Activated CD4-positive, alpha-beta T cell treated with anti-CD3 and anti-CD28 coated beads for 1 hour (primary cell): ENCODE measurements at places on chromosomes 7 and 10.

DNA sequence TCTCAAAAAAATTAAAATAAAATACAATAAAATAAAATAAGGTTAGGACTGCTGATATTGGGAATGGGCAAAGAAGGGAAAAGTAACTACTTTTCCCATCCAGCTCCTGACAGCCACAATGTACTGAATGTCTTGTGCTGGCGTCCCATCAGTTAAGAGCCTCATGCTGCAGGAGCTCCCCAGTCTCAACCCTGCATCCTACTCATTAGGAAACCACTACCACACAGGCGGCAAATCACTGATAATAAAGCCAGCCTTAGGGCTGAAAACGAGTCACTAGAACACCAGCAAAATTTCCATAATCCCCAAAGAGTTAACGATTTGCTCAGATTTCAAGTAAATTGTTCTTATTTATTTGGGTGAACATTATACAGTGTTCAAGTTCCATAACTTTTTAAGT is 4.3 kb downstream of the YWHAG start:
- DNase-seq = no peak

GRCh38 chr7:85512790-85513189 is 325.9 kb upstream of the SEMA3D start:
- no peak for DNase-seq

DNA sequence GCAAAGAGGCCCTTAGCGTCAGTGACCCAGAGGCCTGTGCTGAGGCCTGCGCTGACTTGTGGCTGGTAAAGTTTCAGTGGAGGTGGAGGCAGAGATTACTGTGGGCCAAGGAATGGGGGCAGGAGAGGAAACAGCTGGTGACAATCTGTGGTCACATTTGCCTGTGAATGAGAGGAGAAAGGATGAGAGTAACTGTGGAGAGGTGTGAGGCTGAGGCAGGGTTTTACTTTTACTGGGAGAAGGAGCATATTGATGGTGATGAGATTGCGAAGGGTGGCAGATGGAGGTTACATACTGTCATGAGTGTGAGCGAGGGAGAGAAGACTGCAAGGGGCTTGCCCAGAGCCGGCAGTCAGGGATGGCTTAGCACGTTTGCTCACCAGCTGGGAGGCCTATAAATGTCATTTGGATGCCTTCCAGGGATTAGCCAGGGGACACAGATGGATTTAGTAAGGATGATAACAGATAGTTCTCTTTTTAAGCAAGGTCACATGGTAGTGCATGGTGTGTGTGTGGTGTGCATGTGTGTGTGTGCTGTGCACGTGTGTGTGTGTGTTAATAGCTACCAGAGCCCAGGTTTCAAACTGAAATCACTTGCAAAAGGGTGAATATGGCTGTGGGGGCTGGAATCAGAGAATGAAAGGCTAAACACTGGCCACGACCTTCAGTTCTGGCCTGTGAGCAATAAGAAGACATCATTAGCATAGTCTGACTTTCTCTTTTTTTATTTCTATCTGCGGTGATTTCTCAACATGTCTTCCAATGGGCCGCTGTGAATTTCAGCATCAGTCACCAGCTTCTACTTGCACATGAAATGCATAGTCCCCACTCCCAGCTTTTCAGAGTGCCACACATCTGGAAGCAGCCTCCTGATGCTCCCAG is 291.5 kb upstream of the ZNF32 start:
- DNase-seq = no peak

DNA sequence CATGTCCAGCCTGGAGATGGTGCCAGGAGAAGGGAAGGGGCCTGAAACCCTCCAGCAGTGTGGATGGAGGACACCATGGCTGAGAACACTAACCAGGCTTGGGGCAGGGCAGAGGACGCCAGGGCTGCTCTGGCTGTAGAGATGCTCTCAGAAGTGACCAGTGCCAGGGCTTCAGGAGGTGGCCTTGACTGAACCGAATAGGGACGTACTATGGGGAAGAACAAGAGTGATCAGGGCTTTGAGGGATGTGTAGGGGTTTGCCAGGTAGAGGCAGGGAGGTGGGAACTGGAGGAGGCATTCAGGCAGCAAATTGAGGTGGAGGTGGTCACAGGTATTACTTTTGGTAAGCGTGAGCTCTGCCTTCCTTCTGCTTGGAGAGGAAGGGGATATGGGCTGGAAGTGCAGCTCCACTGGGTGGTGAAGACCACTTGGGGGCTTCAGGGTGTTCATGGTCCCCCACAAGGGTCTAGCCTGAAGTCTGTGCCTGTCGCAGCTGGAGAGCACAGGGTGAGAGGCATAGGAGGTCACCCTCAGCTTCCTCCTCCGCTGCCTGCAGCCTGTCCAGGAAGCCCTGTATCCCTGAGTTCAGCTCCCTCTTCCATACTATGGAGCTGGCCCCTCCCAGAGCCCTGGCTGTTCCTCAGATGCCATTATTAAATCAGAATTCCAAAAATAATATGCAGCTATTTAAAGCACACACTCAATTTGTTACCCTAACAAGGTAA is 27.8 kb downstream of the ADCY1 start:
- no peak for DNase-seq

GRCh38 chr7:22872096-22872807 is 49.6 kb upstream of the TOMM7 start:
- DNase-seq = no peak

DNA sequence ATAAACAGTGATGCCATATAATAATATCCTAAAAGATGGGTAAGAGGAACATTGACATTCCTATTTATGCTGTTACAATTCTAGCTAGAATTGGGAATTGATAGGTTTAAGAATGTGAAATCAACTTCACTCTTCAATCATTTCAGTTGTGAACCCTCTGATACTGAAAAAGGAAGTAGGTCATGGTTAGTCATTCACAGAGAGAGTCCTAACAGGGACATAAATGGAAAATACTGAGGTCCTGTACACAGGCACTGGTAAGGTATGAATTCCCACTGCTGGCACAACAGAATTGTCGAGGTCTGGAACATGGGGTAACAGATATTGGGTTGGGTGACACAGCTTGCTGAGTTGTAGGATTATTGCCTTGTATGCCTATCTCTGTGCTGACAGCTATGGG is 289.4 kb upstream of the LRRN3 start:
- no peak for DNase-seq

DNA sequence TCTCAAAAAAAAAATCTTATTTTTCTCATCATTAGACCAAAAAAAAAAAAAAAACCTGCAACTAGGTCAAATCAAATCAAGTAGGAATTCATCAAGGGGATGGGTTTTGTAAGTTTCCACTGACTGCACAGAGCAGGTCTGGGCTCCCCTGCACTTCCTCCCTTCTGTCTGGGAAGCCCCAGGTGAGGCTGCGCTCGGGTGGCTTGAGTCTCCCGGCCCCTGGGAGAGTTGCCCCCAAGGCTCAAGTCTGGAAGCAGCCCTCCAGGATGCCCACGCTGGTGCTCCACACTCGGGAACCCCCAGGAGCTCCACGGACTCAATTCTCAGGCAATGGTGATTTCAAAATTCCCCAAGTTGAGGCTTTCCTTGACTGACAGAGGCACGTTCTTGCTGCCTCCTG is 41.7 kb upstream of the RBM33 start:
- DNase-seq = no peak

- DNase-seq = peak; percentile 28
Measured at GRCh38 chr7:92527300-92528187, 776 bp downstream of the PEX1 start.

DNA sequence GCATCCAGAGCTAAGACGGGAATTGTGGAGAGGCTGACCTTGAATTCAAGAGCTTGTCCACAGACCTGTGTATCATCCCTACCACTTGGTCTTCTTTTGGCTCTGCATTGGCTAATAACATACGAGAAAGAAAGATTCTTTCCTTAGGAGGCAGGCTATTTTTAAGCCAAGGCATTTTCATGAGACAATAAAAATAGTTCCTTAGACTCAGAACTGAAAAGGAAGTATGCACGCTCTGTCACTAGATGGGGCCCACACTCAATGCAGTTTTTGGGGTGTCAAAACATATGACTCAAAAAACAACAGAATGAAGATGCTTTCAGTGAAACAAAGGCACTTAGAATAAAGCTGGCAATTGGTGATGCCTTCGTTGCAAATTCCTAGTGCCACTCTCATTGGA is 265.9 kb upstream of the DGKB start:
- no peak for DNase-seq

DNA sequence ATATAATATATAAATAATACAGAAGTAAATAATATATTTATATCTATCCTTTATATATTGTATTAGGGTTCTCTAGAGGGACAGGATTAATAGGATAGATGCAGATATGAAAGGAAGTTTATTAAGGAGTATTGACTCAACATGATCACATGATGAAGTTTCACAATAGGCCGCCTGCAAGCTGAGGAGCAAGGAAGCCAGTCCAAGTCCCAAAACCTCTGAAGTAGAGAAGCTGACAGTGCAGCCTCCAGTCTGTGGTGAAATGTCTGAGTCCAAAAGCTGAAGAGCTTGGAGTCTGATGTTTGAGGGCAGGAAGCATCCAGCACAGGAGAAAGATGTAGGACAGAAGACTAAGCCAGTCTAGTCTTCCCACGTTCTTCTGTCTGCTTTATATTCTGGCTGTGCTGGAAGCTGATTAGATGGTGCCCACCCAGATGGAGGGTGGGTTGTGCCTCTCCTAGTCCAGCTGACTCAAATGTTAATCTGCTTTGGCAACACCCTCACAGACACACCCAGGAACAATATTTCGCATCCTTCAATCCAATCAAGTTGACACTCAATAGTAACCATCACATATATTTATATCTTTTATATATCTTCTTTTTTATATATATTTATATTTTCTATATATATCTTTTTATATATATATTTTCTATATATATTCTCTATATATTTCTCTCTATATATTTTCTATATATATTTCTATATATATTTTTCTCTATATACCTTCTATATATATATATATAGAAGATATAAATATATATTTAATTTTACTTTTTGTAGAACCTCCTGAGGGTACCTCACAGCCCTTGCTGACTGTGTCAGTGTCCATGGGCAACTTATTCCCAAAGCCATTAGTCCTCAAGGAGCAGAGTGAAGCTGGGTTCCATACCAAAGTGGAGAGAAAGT is 24.6 kb upstream of the AKR1B10 start:
- no peak for DNase-seq

GRCh38 chr7:113045379-113045778 is 41.2 kb downstream of the GPR85 start:
- no peak for DNase-seq

- no peak for DNase-seq
Measured at GRCh38 chr10:43384252-43385221, 13.1 kb downstream of the FXYD4 start.

- DNase-seq = no peak
Measured at GRCh38 chr7:147524726-147525250, 1065.8 kb upstream of the C7orf33 start.

GRCh38 chr7:2052657-2053048 is 180.1 kb downstream of the MAD1L1 start:
- DNase-seq = no peak

GRCh38 chr7:69166979-69167516 is 431.2 kb upstream of the AUTS2 start:
- DNase-seq = no peak

- no peak for DNase-seq
Measured at GRCh38 chr7:82677493-82677892, 233.9 kb upstream of the CACNA2D1 start.

GRCh38 chr7:47128700-47129099 is 453.2 kb downstream of the TNS3 start:
- DNase-seq = no peak

GRCh38 chr10:80498833-80499741 is 38.6 kb upstream of the SH2D4B start:
- DNase-seq = no peak

- no peak for DNase-seq
Measured at GRCh38 chr10:74415146-74415839, 264.3 kb downstream of the ADK start.

- DNase-seq = no peak
Measured at GRCh38 chr7:27611059-27611458, 51.6 kb downstream of the HIBADH start.

DNA sequence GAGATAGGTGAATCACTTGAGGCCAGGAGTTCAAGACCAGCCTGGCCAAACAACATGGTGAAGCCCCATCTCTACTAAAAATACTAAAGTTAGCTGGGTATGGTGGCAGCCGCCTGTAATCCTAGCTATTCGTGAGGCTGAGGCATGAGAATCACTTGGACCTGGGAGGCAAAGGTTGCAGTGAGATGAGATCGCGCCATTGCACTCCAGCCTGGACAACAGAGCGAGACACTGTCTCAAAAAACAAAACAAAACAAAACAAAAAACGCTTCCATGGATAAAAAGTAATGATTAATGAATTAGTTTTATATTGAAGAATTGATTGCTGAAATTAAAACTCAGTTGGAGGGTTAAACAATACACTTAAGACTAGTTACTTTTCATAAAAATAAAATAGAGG is 32.3 kb downstream of the KLHDC10 start:
- DNase-seq = no peak

- no peak for DNase-seq
Measured at GRCh38 chr10:33212061-33212748, 122.3 kb downstream of the NRP1 start.

DNA sequence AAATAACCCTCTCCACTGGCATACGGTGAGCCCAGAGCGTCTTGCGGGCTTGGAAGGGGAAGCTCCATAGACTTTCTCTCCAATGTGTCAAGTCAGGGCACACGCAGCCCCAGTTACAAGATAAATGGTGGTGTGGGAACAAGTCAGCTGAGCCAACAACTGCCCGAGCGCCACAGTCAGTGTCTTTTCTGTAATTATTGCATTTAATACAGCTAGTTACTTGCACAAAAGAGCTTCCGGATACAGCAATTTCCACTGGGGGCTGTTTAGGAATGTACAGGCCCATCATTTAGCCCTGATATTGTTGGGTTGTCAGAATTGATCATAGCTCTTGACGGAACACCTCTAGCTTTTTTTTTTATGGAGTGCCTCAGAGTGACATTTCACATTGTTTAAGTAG is 193.5 kb upstream of the SP8 start:
- no peak for DNase-seq

- no peak for DNase-seq
Measured at GRCh38 chr10:88108115-88108610, 244.7 kb downstream of the PTEN start.

DNA sequence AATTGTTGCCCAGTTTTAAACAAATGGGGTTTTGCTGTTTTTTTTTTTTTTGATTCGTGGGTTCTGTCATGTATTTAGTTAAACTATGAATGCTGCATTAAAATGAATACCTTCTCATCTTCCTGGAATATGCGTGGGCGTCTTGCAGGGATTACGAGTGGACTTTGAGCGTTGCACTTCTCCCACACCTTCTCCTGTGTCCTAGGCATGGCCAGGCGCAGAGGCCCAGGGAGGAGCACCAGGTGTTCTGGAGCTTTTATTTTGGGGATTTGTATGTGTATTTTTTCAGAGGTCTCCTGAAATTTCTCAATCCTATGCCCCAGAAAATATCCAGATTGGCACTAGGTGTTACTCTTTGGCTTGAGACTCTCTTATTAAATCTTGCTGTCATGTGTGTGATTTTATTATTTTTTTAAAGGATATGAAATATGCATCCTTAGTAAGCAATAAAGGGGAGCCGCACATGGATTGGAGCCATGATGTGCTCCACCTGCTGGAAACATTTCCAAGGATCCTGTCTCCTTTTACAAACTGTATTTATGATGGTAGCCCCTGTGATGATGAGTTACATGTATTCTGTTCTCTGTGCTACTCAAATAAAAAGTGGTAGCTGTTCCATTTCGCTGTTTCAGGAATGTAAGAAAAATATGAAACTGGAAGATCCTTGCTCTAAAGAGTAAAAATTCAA is 482.2 kb upstream of the KLF6 start:
- no peak for DNase-seq
